ENCODE measurements at places on chromosomes 5 and 9. TPM values are rescaled to one million over a fixed set of nuclear protein-coding genes. Genes with fewer than 3 reads are reported as not detected.

DNA sequence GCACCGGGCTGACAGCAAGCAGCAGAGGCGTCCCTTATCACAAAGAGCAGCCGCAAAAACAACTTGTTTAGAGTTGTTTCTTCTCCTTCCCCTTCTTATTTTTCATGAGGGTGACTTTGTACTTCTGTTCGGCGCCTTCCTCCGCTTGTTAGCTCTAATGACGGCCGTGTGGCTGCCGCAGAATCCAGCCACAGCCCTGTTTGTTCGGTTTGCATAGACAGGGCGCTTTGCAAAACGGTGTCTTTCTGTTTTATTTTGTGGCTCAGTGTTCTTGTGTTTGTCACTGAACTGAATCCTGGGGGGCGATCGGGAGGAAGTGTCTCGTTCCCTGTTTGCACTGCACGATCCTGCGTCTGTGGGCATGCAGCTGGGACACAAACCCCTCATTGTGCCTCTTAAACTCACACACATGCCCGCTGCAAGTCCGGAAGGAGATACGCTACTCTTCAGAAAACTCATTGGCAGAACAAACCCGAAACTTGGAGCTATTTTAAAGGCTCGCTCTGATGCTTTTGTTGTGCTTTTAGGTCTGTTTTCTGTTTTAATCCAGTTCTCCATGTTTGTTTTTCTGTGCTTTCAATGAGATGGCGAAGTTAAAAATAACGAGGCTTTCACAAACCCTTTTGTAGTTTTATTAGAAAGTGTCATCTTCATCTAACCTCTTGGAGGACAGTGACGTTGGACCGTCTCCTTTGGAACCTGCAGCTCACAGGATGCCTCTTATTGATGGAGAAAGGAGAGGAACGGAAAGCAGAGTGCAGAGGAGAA lies 213.9 kb downstream of the IRX2 start:
- no peaks in the 10 kb centered on the region for H3K36me3 ChIP-seq
- no peaks in the 10 kb centered on the region for H3K4me1 ChIP-seq
- no peak for DNase-seq
- H3K4me3 ChIP-seq: no peak overlapping the region
- H3K27ac ChIP-seq: no peak overlapping the region

GRCh38 chr5:32522429-32523143 lies 62.8 kb upstream of the SUB1 start:
- DNase-seq: no peak
- H3K27ac ChIP-seq: no peak overlapping the region
- H3K4me1 ChIP-seq: no peaks in the 10 kb centered on the region
- H3K27me3 ChIP-seq: no peaks in the 10 kb centered on the region

Gene TOPORS
- 14.7 TPM for total RNA-seq

DNA sequence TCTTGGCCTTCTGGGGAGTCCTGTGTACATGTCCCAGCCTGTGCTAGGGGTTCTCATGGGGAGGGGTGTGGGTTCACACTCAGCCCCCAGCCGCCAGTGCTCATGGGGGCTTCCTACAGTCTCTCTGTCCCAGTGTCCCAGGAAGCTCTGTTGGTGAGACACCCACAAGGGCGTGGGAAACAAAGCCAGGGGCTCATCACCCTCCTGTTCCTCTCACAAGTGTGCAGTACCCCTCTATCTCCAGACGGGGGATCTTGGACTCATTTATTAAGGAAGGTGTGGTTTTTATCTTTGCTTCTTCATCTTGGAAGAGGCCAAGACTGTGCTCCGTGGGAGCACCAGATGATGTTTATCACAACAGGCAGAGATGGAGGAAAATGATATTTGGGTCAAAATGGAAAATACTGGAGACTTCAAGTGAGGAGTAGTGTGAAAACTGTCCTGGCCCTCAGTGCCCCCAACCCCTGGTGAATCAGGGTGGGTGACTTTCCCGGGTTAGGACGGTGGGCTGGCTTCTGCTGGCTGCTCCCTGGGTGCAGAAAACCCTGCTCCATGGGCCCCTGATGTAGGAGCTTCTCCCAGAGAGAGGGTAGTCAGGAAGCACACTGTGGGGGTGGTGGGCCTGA lies 15.2 kb downstream of the TMEM171 start:
- no peaks in the 10 kb centered on the region for H3K27me3 ChIP-seq
- no peak for DNase-seq
- no peak overlapping the region for H3K27ac ChIP-seq
- no peak overlapping the region for H3K4me3 ChIP-seq
- no peaks in the 10 kb centered on the region for H3K36me3 ChIP-seq

- H3K36me3 ChIP-seq: no peaks in the 10 kb centered on the region
- no peak overlapping the region for H3K4me3 ChIP-seq
- no peak for DNase-seq
- no peaks in the 10 kb centered on the region for H3K27me3 ChIP-seq
These were observed 49.7 kb downstream of the PTBP3 start for GRCh38 chr9:112283582-112284253.

Gene CCDC187
- 0.05 TPM for total RNA-seq

DNA sequence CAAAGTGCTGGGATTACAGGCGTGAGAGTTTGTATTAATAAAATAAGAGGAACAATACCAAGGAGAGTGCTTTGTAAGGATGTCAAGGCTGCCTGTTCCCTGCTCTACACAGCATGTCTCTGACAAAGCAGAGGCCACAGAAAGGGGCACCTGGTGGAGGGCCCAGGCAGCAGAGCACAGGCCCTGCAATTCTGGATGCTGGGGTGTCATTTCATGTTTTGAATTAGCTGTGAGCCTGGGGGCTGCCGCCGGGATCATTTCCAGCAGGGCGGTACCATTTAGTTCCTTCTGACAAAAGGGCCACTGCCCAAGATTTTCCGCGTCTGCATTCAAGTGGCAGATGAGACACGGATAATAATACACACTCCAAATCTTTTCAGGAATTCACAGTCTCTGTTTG lies 396.9 kb downstream of the GADD45G start:
- H3K4me1 ChIP-seq: peaks cover 14% of the 10 kb centered on the region
- no peak overlapping the region for H3K4me3 ChIP-seq
- DNase-seq: no peak
- peak overlapping the region; percentile 8 for H3K27ac ChIP-seq
- no peaks in the 10 kb centered on the region for H3K36me3 ChIP-seq
- H3K27me3 ChIP-seq: no peaks in the 10 kb centered on the region

GRCh38 chr5:89200899-89201298 lies 317.9 kb upstream of the MEF2C start:
- no peak overlapping the region for H3K27ac ChIP-seq
- no peak for DNase-seq
- H3K4me3 ChIP-seq: no peak overlapping the region
- H3K27me3 ChIP-seq: no peaks in the 10 kb centered on the region
- H3K36me3 ChIP-seq: no peaks in the 10 kb centered on the region
- no peaks in the 10 kb centered on the region for H3K4me1 ChIP-seq

DNA sequence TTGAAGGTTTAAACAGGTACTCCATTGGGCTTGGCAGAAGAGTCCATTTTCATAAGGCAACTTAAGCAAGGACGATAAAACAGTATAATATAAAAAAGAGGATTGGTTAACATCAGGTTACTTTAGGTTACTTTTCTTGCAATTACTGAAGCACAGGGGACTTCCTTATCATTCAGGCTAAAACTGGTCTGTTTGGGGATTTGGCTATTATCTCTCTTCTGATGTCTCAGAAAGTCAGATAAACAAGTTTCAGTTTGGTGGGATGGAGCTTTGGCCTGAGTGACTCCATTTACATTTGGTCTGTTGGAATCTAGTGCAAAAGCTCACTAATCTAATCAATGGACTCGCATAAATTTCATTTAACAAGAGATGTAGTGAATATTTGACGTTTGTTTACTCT lies 8.0 kb downstream of the GAPT start:
- no peaks in the 10 kb centered on the region for H3K4me1 ChIP-seq
- H3K4me3 ChIP-seq: no peak overlapping the region
- H3K27me3 ChIP-seq: no peaks in the 10 kb centered on the region
- no peaks in the 10 kb centered on the region for H3K36me3 ChIP-seq
- DNase-seq: no peak

- H3K36me3 ChIP-seq: peaks cover 47% of the 10 kb centered on the region
- H3K4me1 ChIP-seq: peaks cover 26% of the 10 kb centered on the region
- H3K27me3 ChIP-seq: no peaks in the 10 kb centered on the region
- DNase-seq: no peak
These were observed 399 bp downstream of the NDUFA2 start for GRCh38 chr5:140647042-140647419.

- DNase-seq: no peak
- H3K27me3 ChIP-seq: no peaks in the 10 kb centered on the region
- H3K4me1 ChIP-seq: no peaks in the 10 kb centered on the region
- no peak overlapping the region for H3K4me3 ChIP-seq
These were observed 2.6 kb upstream of the GZMK start for GRCh38 chr5:55021410-55021809.

Gene LCN9
- total RNA-seq: not detected

- no peak for DNase-seq
- H3K27me3 ChIP-seq: no peaks in the 10 kb centered on the region
- H3K4me1 ChIP-seq: no peaks in the 10 kb centered on the region
- no peak overlapping the region for H3K4me3 ChIP-seq
These were observed 77.1 kb upstream of the IQGAP2 start for GRCh38 chr5:76325876-76326491.

- no peak for DNase-seq
- H3K4me3 ChIP-seq: no peak overlapping the region
- H3K36me3 ChIP-seq: peaks cover 3% of the 10 kb centered on the region
- H3K27ac ChIP-seq: peak overlapping the region; percentile 67
- H3K4me1 ChIP-seq: peaks cover 12% of the 10 kb centered on the region
These were observed 16.0 kb downstream of the SERINC5 start for GRCh38 chr5:80239680-80240367.

- DNase-seq: no peak
- H3K27ac ChIP-seq: peak overlapping the region; percentile 53
- H3K4me3 ChIP-seq: no peak overlapping the region
- H3K27me3 ChIP-seq: no peaks in the 10 kb centered on the region
These were observed 1.5 kb upstream of the SEMA5A start for GRCh38 chr5:9547122-9547947.

DNA sequence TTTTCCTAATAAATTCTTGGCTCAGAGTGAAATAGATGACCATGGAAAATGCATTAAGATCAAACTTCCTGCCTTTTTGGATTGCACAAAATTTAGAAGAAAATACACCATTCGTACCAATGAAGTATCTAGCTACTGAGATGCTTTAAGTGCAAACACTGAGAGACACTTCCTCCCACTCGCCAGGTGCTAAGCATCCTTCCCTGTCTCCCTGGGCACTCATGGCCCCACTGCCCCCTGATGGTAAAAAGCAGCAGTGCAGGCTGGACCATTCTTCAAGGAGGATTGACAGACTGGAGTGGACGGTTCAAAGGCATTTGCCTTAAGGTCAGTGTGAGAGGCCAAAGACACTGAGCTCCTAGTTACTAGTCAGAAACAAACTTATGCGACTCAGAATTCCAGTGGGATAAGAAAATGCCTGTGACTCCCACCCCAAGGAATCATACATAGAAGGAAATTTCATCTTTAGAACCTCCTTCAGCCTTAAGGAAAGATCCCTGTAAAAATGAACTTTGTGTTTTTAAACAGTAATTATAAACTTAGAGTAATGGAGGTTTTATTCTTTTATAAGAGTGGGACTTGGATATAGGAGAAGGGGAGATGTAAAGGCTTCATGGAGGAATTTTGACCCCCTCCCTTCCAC lies 86.0 kb upstream of the SLC30A5 start:
- H3K27me3 ChIP-seq: no peaks in the 10 kb centered on the region
- DNase-seq: peak; percentile 72
- H3K4me3 ChIP-seq: no peak overlapping the region

DNA sequence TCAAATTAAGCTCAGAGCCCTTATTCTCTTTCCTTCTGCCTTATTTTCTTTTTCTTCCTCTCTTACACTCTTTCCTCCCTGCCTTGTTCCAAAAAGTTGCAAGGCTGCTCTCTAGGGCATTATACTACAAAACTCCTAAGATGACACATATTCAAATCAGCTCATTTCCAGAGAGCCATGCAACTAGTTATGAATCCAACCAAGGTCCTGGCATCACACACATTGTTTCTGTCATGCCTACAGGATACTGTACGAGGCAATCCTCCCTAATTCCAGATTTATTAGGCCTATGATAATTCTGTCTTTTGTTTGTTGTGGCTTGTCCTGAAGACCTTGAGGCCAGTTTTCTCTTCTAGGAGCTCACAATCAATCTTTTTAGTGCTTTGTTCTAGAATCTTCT lies 87.0 kb upstream of the TBCA start:
- no peaks in the 10 kb centered on the region for H3K4me1 ChIP-seq
- H3K36me3 ChIP-seq: no peaks in the 10 kb centered on the region
- H3K27ac ChIP-seq: no peak overlapping the region
- no peak for DNase-seq
- no peak overlapping the region for H3K4me3 ChIP-seq

DNA sequence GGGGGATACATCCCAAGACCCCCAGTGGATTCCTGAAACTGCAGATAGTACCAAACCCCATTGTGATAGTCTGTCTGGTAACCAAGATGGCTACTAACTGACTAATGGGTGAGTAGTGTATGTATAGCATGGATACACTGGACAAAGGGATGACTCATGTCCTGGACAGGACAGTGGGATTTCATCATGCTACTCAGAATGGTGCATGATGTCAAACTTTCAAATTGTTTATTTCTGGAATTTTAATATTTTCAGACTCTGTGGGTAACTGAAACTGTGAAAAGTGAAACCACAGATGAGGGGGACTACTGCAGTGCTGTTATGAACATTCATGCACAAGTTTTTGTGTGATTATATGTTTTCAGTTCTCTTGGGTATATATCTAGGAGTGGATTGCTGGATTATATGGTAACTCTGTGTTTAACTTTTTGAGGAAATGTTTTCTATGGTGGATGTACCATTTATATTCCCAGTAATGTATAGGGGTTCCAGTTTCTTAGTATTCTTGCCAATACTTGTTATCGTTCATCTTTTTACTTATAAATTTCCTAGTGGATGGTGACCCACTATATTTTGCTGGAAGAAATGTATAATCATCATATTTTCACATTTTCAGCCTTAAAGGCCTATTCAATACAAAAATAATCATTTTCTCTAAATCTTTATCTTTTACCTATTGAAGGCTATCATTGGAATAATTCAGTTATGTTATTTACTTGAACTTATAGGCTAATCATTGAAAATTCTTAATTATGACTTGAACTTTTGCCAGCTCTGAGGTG lies 140.9 kb downstream of the NR3C1 start:
- no peaks in the 10 kb centered on the region for H3K27me3 ChIP-seq
- no peaks in the 10 kb centered on the region for H3K4me1 ChIP-seq
- H3K27ac ChIP-seq: no peak overlapping the region
- DNase-seq: no peak
- H3K4me3 ChIP-seq: no peak overlapping the region

Gene SLC36A3
- total RNA-seq: not detected

Gene TLX3
- total RNA-seq: not detected

Gene ISL1
- total RNA-seq: not detected

GRCh38 chr9:95110921-95111525 lies 206.5 kb downstream of the FANCC start:
- no peak for DNase-seq
